ENCODE measurements at places on chromosomes 7 and 10. TPM values are rescaled to one million over a fixed set of nuclear protein-coding genes. Genes with fewer than 3 reads are reported as not detected.

The SLC16A9 gene
- 0.65 TPM for total RNA-seq

The CELF2 gene
- total RNA-seq = 11.9 TPM

The CPEB3 gene
- 0.65 TPM for total RNA-seq

The FKBP14 gene
- total RNA-seq = 31.2 TPM

The TMEM184A gene
- not detected for total RNA-seq

The CTAGE4 gene
- total RNA-seq = under 0.01 TPM

The BTBD16 gene
- total RNA-seq = not detected

The AIFM2 gene
- 12.1 TPM for total RNA-seq

The COL1A2 gene
- 7,749 TPM for total RNA-seq

The RPS24 gene
- 1,652 TPM for total RNA-seq

The CPA5 gene
- total RNA-seq = not detected

The CDH23 gene
- 0.18 TPM for total RNA-seq

The CACNB2 gene
- total RNA-seq = not detected

The CYP17A1 gene
- not detected for total RNA-seq

The NME8 gene
- not detected for total RNA-seq

The PKD2L1 gene
- total RNA-seq = not detected

The PTPRE gene
- 3.7 TPM for total RNA-seq

The ZNF365 gene
- total RNA-seq = 0.36 TPM

The PILRA gene
- 1.1 TPM for total RNA-seq

The CHAT gene
- not detected for total RNA-seq

The PAX4 gene
- total RNA-seq = not detected

The EXOSC1 gene
- total RNA-seq = 26.2 TPM

The EBF3 gene
- total RNA-seq = 38.5 TPM

The SPDYE6 gene
- total RNA-seq = not detected

The ZNF775 gene
- 2.3 TPM for total RNA-seq

The PROSER2 gene
- total RNA-seq = 9.1 TPM

The NAT16 gene
- not detected for total RNA-seq

The TSPAN12 gene
- 0.72 TPM for total RNA-seq

The PLXDC2 gene
- 2.8 TPM for total RNA-seq

The CALN1 gene
- not detected for total RNA-seq

The PVRIG gene
- not detected for total RNA-seq

The EGR2 gene
- 4.9 TPM for total RNA-seq

The CCZ1B gene
- total RNA-seq = 7.6 TPM

The OGDHL gene
- total RNA-seq = 0.49 TPM

The GIMAP5 gene
- 1.3 TPM for total RNA-seq

The CFAP69 gene
- total RNA-seq = 1.8 TPM

The SPDYE2B gene
- not detected for total RNA-seq

The PIK3AP1 gene
- not detected for total RNA-seq

The VWA2 gene
- not detected for total RNA-seq

The BUB3 gene
- 113 TPM for total RNA-seq

The ADCYAP1R1 gene
- total RNA-seq = not detected

The ADARB2 gene
- not detected for total RNA-seq

The NODAL gene
- not detected for total RNA-seq

The C10orf53 gene
- not detected for total RNA-seq

The CFAP43 gene
- not detected for total RNA-seq

The PMPCB gene
- 54.3 TPM for total RNA-seq

The VAX1 gene
- not detected for total RNA-seq

The FRMPD2 gene
- not detected for total RNA-seq

The TMEM196 gene
- total RNA-seq = not detected

The HMX3 gene
- total RNA-seq = not detected

The HOXA9 gene
- not detected for total RNA-seq

Data from cardiac atrium fibroblast (primary cell).